ENCODE measurements at places on chromosomes 12 and 14.

- no peak for DNase-seq
These were observed 10.6 kb downstream of the FICD start for GRCh38 chr12:108525681-108526080.

DNA sequence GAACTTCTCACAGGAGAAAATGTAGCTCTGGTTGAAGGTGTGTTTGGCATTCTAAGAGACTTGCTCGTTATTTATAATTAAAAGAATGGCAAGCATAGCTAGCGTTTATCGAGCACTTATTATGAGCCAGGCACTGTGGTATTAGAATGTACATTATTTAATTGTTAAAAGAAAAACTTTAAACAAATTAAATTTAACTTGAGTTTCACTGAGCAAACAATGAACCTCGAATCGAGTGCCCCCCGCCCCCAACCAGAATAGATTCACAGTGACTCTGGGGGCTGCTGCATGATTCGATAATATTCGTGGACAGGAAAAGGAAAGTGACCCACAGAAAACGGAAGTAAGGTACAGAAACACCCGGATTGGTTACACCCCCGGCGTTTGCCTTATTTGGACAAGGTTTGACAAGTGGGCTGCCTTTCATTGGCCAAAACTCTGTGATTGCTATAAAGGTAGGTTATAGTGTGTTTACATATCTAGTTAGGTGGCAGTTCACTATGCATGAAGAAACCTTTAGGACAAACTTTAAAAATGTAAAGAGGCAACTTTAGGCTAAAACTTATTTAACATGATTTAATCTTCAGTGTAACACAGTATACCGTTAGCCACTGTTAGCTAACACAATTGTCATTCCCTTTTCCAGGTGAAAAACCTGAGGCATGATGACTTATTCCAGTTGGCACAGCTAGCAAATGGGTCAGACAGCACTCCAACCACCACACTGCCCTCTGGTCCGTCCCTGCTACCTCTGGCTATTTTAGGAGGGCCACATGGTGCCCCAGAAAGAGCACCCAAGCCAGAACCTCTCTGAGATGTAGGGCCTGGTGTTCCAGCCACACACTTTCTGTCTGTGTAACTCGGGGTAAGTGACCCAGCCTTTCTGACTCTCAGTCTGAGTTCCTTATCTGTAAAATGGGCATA is 7.1 kb downstream of the SCNN1A start:
- no peak for DNase-seq

DNA sequence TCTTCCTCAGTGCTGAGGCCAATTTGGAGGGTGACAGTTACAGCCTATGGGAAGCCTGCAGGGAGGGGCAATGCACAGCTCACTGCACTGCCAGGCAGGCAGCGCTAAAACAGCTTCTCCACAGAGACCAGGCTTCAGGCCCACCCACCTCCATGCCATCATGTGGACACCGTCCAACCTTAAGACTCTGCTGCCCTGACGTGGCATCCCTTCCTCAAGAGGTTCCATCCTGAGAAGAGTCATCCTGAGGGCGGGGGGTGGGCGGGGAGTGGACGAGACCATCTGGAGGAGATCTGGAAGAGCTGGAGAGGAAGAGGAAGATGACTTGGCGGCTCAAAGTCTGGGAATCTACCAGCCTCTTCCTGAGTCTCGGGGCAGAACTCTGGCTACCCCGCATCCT is 8.4 kb upstream of the ACVRL1 start:
- DNase-seq = no peak

DNA sequence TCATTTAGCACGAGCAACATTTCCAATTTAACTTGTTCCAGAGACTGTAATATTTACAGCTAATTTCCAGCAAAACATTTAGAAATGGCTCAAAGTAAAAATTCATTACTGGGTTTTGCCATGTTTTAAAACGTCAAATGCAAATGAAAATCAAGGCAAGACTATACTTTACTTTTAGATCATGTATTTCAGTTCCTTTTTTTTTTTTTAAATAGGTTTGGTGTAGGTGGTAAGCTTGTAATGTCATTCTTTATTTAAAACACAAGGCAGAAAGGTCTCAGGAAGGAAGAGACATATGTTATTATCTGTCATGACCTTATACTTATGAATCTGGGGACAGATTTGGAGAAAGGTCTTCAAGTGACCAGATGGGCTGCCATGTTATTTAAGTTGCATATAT is 54.1 kb downstream of the GRIP1 start:
- no peak for DNase-seq

DNA sequence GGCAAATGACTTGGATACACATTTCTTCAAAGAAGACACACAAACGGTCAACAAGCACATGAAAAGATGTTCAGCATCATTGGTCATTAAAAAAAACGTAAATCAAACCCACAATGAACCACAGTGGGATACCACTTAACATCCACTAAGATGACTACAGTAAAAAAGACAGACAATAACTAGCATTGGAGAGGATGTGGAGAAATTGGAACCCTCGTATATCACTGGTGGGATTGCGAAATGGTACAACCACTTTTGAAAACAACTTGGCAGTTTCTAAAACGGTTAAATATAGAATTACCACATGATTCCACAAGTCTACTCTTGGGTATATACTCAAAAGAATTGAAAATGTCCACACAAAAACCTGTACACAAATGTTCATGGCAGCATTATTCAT is 25.2 kb upstream of the PPFIBP1 start:
- no peak for DNase-seq

DNA sequence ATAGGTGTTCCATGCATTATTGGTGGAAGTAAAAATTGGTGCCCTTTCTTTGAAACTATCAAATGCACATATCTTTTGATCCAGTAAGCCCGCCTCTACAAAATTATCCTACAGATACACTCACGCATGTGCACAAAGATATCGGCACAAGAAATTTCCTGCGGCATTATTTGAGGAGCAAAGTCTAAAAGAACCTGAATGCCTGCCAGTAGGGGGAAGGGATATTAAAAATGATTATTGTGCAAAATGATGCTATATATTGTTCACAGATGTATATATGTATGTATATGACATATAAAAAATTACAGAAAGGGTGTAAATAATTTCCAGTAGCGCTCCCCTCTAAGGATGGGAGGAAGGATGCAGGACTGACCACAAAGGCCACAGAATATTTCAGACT is 24.7 kb upstream of the ADIPOR2 start:
- DNase-seq = no peak

- DNase-seq = no peak
These were observed 1277.3 kb downstream of the SLC16A7 start for GRCh38 chr12:60872850-60873713.

GRCh38 chr12:18165889-18166288 is 75.9 kb upstream of the RERGL start:
- DNase-seq = no peak

- DNase-seq = no peak
These were observed 256.8 kb upstream of the BTG1 start for GRCh38 chr12:92402415-92402814.
